SK-N-SH (cell line): ENCODE measurements at places on chromosomes 3 and 15. TPM values are rescaled to one million over a fixed set of nuclear protein-coding genes. Genes with fewer than 3 reads are reported as not detected.
A peak's percentile ranks its signal among the peaks of the same experiment; 100 is the strongest.

DNA sequence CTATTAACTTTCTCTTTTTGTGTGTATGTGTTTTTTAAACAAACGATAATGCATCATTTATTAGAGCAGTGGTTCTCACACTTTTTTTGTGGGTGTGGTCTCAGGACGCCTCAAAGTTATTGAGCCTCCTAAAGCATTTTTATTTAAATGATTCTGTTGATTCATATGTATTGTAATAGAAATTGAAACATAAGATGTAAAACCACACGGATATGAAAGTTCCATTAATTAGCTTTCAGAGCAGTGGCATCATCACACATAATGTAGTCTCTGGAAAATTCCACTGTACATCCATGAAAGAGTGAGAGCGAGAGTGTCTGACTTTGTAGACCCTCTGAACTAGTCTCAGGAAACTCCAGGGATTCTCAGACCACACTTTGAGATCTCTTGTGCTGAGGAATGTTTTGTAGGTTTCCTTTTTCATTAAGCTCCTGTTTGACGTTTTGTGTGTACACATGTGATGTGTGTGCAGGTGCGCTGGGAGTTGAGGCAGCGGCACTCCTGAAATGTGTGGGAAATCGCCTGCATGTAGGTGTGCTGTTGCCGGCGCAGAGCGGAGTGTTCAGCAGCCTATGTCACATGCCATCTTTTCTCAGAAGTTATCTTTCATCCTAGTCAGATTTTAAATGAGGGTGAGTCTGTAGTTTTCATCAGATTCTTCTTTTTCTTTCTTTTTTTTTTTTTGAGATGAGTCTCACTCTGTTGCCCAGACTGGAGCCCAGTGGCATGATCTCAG lies 5.3 kb upstream of the TRAK1 start:
- no peak for DNase-seq

- DNase-seq, result no peak
Observed at GRCh38 chr3:64352639-64352992, 127.3 kb upstream of the PRICKLE2 start.

DNA sequence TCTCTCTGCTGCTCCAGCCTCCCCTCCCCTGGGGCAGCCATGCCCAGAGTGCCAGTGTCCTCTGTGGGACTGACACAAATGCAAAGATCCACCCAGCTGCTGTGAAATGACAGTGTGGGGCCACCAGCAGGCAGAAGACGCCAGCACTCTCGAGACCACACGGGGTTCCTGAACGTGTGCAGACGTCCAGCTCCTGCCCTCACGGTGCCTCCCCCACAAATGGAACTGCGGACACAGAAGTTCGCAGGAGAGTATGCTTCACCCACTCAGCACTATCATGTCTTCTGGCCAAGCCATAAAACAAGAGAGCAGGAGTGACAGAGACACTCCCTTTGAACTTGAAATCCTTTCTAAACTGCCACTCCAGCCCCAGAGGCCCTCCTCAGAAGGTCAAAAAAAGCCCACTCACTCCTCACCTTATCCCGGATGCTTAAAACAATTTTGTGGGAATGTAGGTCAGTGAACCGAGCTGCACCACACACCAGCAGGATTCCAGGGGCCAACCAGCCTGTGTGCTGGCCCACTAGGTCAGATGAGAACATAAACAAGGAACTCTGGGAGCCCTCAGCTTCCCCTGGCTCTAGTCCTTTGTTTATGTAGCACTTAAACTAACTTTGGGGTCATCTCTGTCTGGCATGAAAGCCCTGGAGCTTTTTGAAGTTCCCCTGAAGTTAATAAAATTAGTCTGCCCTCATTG lies 112.6 kb downstream of the DNAJB8 start:
- DNase-seq, result no peak

DNA sequence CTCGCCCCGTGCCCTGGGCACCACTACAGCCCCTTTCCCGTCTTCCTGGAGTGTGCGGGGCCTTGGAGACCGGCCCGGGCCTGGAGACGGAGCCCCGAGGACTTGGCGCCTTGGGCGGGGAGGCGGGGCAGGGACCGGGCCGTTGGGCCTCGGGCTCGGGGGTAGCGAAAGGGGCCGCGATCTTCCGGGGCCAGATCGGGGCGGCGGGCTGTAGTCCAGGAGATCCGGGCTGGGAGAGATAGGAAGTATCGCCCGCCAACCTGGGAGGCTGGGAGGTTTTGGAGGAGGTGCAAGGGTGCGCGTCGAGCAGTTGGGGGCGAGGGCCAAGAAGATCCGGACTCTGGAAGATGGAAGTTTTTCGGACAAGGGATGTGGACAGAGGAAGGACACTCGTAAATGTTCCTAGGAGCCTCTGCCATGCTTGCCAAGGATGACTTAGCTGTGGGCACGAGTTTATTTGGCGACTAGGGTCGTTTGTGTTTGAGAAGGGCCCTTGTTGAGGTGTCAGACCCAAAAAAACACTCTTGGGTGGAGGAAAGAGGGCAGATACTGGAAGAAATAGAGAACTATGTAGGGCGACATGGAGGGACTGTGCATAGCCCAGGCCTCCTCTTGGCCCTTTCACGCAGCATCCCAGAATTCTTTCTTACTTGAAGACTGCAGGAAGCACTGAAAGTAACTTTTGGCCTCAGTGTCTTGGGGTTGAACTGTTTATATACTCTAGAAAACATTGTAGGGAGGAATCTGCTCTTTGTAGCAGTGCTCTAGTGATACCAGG lies 712 bp downstream of the RTF1 start:
- peak; percentile 76 for DNase-seq

- peak; percentile 73 for DNase-seq
Observed at GRCh38 chr3:45225465-45226205, 452 bp downstream of the TMEM158 start.

GRCh38 chr3:23588547-23588946 lies 217.2 kb upstream of the UBE2E1 start:
- no peak for DNase-seq

DNA sequence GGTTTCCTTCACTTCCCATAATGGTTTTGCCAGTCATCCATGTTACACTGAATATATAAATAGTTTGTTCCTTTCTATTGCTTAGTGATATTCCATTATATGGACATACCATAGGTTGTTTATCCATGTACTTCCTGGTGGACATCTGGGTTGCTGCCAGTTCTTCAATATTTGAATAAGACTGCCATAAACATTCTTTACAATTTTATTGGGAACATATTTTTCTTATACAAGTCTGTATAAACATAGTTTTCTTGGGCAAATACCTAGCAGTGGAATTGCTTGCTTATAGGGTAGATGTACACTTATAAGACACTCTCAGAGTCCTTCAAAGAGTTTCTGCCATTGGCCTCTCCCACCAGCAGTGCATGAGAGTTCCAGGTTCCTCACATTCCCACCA lies 231.4 kb downstream of the OPA1 start:
- DNase-seq, result no peak

The IMPG2 gene
- 0.03 and 0.10 TPM in 2 replicates for polyA plus RNA-seq

The FOXB1 gene
- not detected in 2 replicates for polyA plus RNA-seq

The P2RY14 gene
- polyA plus RNA-seq, result not detected in 2 replicates

The RAB6B gene
- polyA plus RNA-seq, result 8.5 and 9.3 TPM in 2 replicates

The TMEM108 gene
- 5.7 and 8.6 TPM in 2 replicates for polyA plus RNA-seq
